A549 treated with DMSO at 1 μM for 4 hours (cell line): ENCODE measurements at places on chromosomes 3 and 15. TPM values are rescaled to one million over a fixed set of nuclear protein-coding genes. Genes with fewer than 3 reads are reported as not detected.

The ACP3 gene
- 0.02 TPM in 1 of 5 replicates, not detected in the others for total RNA-seq

The SLC22A14 gene
- total RNA-seq = 0.07 to 0.19 TPM (median 0.08 TPM) in 3 of 5 replicates, not detected in the others

The AGBL1 gene
- total RNA-seq = not detected in 5 replicates

The GOLGA8K gene
- 0.38 to 1.2 TPM (median 0.90 TPM) in 5 replicates for total RNA-seq

The CPLX3 gene
- total RNA-seq = 0.06 TPM in 1 of 5 replicates, not detected in the others

The C3orf22 gene
- total RNA-seq = not detected in 5 replicates

The LCTL gene
- 0.06 TPM in 2 of 5 replicates, not detected in the others for total RNA-seq

The COL6A5 gene
- not detected in 5 replicates for total RNA-seq

The ROBO1 gene
- total RNA-seq = 8.6 to 15.3 TPM (median 14.8 TPM) in 5 replicates

The MOBP gene
- 0.02 to 0.28 TPM (median 0.07 TPM) in 3 of 5 replicates, not detected in the others for total RNA-seq

The HCLS1 gene
- 0.07 to 0.20 TPM (median 0.16 TPM) in 4 of 5 replicates, not detected in the other for total RNA-seq

The TSC22D2 gene
- total RNA-seq = 10.7 to 14.5 TPM (median 11.3 TPM) in 5 replicates

The LACTB gene
- total RNA-seq = 23.4 to 32.5 TPM (median 27.5 TPM) in 5 replicates

The DPH6 gene
- 11.9 to 15.7 TPM (median 13.4 TPM) in 5 replicates for total RNA-seq

The ALDH1A2 gene
- total RNA-seq = 0.16 to 0.49 TPM (median 0.32 TPM) in 5 replicates

The GOLGA6B gene
- total RNA-seq = 0.06 to 0.09 TPM in 2 of 5 replicates, not detected in the others

The INKA1 gene
- total RNA-seq = 1.6 to 1.7 TPM (median 1.6 TPM) in 5 replicates

The SEC22A gene
- total RNA-seq = 20.7 to 23.3 TPM (median 21.4 TPM) in 5 replicates

The C3orf49 gene
- not detected in 5 replicates for total RNA-seq

The DNAH12 gene
- total RNA-seq = 0.07 to 0.12 TPM (median 0.09 TPM) in 4 of 5 replicates, not detected in the other

The CCR1 gene
- 0.07 TPM in 1 of 5 replicates, not detected in the others for total RNA-seq

The SIDT1 gene
- 0.19 to 0.64 TPM (median 0.48 TPM) in 5 replicates for total RNA-seq

The CD96 gene
- not detected in 5 replicates for total RNA-seq

The ALPK3 gene
- 0.09 to 0.28 TPM (median 0.11 TPM) in 5 replicates for total RNA-seq

The SPESP1 gene
- total RNA-seq = not detected in 5 replicates

The C3orf80 gene
- 1.8 to 2.7 TPM (median 1.9 TPM) in 5 replicates for total RNA-seq

The BNC1 gene
- total RNA-seq = 0.49 to 0.65 TPM (median 0.53 TPM) in 5 replicates

The ITIH1 gene
- total RNA-seq = not detected in 5 replicates

The ATP10A gene
- total RNA-seq = 6.1 to 7.7 TPM (median 6.8 TPM) in 5 replicates

The GHSR gene
- not detected in 5 replicates for total RNA-seq

The IQCH gene
- 0.95 to 3.0 TPM (median 1.9 TPM) in 5 replicates for total RNA-seq

The ZNF860 gene
- total RNA-seq = 0.97 to 1.5 TPM (median 1.1 TPM) in 5 replicates
